ENCODE measurements at places on chromosomes 1 and 21.

- DNase-seq, result no peak
Measured at GRCh38 chr1:117127795-117128194, 6.2 kb upstream of the TRIM45 start.

GRCh38 chr1:93665015-93665414 lies 16.6 kb downstream of the BCAR3 start:
- DNase-seq, result no peak

DNA sequence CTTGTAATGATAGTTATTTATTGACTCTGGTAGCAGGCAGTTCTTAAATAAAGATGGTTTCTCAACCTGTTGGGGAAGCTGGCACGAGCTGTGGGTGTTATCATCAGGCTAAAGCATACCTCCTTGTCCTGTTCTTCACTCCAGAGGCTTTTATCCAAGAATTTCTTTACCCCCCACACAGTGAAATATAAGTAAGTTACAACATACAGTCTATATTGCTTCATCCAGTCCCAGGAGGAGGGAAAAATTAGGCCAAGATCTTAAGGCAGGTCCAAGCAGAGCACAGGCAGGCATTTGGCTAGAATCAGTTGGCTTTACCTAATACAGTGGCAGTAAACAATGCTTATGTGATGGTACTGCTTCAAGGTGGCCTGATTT lies 6.3 kb downstream of the TMEM81 start:
- DNase-seq, result no peak

DNA sequence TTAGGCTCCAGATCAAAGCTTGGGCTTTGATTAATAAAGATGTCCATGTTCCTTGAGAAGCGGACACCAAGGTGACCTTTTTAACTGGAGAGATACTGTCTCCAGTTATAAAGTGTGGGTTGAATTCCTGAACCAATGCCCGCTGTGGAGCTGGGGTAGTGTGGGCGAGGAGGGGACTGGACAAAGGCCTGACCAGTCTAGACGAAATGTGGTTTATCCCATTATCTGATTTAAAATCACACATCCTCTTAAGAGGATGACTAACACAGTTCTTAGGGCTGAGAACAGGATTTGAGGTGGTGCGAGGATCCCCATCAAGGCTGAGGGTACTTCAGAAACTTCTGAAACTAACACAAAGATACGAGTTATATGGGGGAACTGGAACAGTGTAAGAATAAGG lies 84.5 kb upstream of the GCLM start:
- no peak for DNase-seq

- no peak for DNase-seq
Measured at GRCh38 chr1:240174734-240175133, 83.1 kb downstream of the FMN2 start.

GRCh38 chr1:203629507-203630082 lies 3.0 kb downstream of the ATP2B4 start:
- DNase-seq, result no peak

GRCh38 chr21:40146216-40146837 lies 279.1 kb downstream of the PCP4 start:
- DNase-seq, result no peak

GRCh38 chr1:198830412-198830811 lies 191.6 kb downstream of the PTPRC start:
- DNase-seq, result no peak

DNA sequence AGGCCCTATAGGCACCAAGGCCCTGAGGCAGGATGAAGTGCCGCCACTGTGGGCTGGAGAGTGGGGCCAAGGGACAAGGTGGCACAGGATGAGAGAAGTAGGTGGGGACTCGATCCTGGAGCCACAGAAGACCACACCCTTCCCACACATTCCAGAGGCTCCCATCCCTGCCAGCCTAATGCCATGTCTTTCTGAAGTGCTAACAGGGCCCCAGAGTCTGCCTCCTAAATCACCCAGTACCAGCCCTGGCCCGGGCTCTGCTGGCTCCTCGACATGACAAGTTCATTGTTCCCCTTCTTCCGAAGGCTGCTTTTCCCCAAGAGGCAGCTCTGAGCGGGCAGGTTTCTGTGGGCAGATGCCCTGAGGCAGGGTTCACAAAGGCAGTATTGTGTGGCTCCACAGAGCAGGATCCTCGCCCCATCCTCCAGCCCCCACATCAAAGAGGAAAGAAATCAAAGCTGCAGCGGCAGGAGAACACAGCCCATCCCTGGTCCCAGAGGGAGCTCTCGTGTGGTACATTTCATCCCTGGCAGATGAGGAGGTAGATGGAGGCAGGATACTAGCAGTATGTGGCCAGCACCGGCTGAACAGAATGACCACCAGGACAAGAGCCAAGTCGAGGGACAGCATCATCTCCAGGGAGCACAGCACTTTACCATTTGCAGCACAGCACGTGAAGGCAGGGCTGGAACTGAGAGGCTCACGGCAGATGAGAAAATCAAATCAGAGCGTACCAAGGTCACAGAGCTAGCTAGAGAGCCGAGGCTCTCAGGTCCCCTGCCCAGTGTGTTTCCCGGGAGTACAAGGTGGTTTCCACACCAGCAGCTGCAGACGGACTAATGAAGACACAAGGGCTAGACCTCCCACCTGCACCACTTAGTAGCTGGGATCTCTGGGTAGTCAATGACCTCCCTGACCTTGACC lies 64.8 kb downstream of the SYF2 start:
- DNase-seq, result peak; percentile 80

DNA sequence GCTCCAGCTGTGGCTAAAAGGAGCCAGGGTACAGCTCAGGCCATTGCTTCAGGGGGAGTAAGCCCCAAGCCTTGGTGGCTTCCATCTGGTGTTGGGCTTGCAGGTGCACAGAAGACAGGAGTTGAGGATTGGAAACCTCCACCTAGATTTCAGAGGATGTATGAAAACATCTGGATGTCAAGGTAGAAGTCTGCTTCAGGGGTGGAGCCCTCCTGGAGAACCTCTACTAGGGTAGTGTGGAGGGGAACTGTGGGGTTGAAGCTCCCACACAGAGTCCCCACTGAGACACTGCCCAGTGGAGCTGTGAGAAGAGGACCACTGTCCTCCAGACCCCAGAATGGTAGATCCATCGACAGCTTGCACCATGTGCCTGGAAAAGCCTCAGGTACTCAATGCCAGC lies 183.0 kb downstream of the PDE4B start:
- DNase-seq, result no peak

DNA sequence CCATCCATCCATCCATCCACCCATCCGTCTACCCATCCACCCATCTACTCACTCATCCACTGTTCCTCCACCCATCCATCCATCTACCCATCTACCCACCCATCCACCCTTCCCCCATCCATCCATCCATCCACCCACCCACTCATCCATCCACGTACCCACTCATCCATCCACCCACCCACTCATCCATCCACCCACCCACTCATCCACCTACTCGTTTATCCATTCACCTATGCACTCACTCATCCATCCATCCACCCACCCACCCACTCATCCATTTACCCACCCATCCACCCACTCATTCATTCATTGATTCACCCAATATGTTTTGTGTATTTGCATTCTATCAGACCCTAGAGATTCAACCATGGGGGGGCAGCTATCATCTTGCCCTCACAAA lies 27.2 kb downstream of the TNFRSF8 start:
- no peak for DNase-seq
